LHCN-M2 (cell line): ENCODE measurements at places on chromosomes 12 and 14.

DNA sequence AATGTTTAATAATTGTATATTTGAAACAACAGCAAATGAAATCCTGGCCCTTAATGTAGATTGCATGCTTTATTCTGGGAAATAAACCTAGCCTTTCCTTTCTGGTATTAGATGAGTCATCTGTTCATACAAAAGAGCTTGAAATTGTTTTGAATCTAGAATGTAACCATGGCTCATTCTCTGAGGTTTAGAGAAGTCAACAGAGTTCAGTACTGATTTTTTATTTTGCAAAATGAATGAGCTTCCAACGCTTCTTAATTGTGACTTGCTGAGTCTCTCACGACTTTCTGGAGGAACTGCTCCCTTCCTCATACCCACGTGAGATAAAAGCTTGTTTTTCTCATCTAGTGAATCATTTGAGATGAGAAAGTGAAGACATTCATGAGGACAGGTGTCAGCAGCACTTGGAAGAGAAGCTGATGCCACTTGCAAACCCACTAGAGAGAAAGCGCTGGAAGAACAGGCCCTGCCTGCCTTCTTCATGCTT, 509.6 kb downstream of the VRK1 start:
- no peak for DNase-seq

DNA sequence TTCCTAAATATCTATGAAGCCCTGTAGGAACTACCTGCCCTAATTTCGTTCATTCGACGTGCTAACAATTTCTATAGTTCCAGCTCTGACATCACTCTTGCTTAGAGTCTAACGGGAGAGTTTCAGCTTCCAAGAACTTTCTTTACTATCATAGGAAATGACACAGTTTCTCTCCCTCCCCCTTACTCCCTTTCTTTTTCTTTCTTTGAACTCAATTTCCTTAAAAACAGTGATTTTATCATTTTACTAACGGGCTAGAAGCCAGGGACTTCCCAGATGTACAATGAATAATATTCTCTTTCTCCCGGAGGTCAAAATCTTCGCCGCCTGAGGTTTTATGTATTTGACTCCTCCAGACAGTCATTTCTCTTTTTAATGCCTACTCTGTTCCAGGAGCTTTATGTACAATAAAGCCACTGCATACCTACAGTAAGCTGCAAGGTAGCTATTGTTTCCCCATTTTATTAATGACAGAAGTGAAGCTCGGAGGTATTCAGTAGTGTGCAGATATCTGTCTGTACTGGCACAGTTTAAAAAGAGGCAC, 15.7 kb downstream of the SMCO2 start:
- DNase-seq: no peak

- peak; percentile 46 for DNase-seq
Observed at GRCh38 chr12:26701604-26702215, 131.3 kb downstream of the ITPR2 start.

DNA sequence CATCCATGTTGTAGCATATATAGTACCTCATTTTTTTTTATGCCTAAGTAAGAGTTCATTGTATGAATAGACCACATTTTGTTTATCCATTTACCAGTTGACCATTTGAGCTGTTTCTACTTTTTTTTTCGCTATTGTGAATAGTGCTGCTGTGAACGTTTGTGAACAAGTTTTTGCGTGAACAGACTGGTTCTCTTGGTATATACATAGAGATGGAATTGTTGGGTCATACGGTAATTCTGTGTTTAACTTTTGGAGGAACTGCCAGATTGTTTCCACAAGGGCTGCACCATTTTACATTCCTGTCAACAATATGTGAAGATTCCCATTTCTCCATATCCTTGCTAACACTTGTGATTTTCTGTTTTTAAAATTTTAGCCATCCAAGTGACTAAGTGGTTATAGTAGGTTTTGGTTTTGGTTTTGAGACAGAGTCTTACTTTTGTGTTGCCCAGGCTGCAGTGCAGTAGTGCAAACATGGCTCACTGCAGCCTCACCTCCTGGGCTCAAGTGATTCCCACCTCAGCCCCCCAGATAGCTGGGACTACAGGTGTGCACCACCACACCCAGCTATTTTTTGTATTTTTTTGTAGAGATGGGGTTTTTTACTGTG, 68.3 kb upstream of the AMN start:
- DNase-seq: no peak

GRCh38 chr12:26239852-26240815, 44.8 kb downstream of the SSPN start:
- no peak for DNase-seq

DNA sequence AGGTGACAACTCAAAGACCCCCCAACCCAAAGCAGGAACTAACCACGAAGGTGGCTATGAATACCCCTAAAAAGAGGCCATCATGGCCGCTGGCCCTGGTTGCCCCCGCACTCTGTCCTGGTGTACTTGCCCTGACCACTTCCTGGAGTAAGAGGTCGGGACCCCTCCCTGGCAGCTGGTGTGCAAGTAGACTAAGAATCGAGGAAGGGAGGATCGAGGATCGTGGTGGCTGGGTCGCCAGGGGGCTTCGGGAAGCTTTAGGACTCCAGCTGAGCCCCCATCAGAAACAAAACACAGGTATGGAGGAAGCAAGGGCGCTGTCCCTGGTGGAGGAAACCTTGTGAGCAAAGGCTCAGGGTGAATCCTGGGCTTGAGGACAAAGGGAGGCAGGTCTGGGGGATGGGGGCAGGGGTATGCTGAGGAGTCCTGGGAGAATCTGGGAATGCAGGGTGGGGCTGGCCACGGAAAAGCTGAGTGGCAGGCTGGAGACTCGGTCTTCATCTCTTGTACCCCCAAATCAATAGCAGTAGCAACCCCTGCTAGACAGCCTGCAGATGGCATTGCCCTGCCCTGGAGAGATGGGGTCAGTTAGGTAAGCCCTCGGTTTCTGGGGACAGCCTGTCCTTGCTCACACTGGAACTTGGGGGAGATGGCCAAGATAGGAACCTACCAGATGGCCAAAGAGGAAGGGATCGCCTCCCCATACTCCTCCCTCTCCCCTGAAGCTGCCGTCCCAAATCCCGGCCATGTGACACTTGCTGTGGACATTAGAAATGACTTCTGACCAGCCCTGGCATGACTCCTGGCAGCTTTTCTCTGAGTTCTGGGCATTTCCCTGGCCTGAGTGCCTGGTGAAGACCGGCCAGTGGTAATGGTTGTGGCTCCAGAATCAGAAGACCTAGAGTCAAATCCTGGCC, 45.3 kb upstream of the ESRRB start:
- DNase-seq: no peak

GRCh38 chr14:93369713-93370266, 22.8 kb downstream of the COX8C start:
- DNase-seq: no peak

GRCh38 chr12:8661751-8662150, 875 bp downstream of the MFAP5 start:
- no peak for DNase-seq

DNA sequence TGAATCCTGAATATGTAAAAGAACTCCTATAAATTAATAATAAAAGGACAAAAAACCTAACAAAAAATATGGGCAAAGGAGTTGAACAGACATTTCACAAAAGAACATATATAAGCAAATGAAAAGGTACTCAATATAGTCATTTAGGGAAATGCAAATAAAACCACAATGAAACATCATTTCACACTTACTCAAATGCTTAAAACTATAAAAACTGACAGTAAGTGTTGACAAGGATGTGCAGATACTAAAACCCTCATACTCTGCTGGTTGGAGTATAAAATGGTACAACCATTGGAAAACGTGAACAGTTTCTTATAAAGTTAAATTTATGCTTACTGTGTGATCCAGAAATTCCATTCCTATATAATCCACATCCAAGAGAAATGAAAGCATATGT, 247.1 kb downstream of the GXYLT1 start:
- no peak for DNase-seq

GRCh38 chr14:104878582-104878981, 13.5 kb downstream of the CEP170B start:
- DNase-seq: peak; percentile 27

- no peak for DNase-seq
Observed at GRCh38 chr14:100384277-100384676, 61.1 kb downstream of the SLC25A47 start.

- DNase-seq: peak; percentile 71
Observed at GRCh38 chr14:67241411-67242167, at the start of gene PALS1. Gene PALS1 (plus strand): TSS chr14:67241435. CDS start chr14:67279171, 37,736 bp downstream.

GRCh38 chr14:90756755-90757345, 59.4 kb downstream of the TTC7B start:
- no peak for DNase-seq

- DNase-seq: peak; percentile 88
Observed at GRCh38 chr12:76455582-76456345, 103.8 kb downstream of the OSBPL8 start.

- peak; percentile 8 for DNase-seq
Observed at GRCh38 chr12:10069099-10069498, 29.7 kb downstream of the CLEC1A start.

- no peak for DNase-seq
Observed at GRCh38 chr12:101749657-101750056, 10.4 kb upstream of the SYCP3 start.

- no peak for DNase-seq
Observed at GRCh38 chr12:120642826-120643225, 2.4 kb downstream of the CABP1 start.

DNA sequence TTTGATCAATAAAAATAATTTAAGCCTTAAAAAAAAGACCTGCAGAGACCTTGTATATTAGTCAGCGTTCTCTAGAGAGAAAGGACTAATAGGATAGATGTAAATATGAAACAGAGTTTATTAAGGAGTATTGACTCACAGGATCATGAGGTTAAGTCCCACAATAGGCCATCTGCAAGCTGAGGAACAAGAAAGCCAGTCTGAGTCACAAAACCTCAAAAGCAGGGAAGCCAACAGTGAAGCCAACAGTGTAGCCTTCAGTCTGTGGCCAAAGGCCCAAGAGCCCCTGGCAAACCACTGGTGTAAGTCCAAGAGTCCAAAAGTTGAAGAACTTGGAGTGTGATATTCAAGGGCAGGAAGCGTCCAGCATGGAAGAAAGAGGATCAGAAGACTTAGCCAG, 66.3 kb downstream of the TBX5 start:
- no peak for DNase-seq

GRCh38 chr12:89040146-89040964, 311.9 kb downstream of the DUSP6 start:
- DNase-seq: peak; percentile 85

GRCh38 chr14:93953263-93953662, 23.1 kb downstream of the ASB2 start:
- no peak for DNase-seq

DNA sequence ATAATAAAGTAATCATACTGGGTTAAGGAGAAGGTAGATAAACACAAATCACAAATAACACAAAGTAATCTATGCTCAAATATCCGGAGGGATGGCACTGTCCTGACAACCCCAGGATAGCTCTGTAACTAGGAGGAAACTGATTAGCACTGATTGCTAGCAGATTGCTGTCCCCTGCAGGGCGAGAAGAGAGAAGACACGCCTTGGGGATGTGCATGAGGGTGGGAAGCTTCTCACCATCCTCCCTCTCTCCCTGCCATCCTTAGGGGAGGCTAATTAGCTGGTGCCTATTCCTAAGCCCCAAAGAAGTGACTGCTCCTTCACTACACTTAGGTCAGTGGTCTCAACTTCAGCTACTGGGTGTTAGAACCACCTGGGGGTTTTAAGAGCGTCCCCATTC, 27.0 kb upstream of the TMEM260 start:
- DNase-seq: no peak

GRCh38 chr12:9795945-9796344, 31.3 kb upstream of the KLRF1 start:
- no peak for DNase-seq

GRCh38 chr14:105508601-105509000, 17.6 kb downstream of the TEDC1 start:
- DNase-seq: no peak
